ENCODE measurements at places on chromosomes 3 and 15. TPM values are rescaled to one million over a fixed set of nuclear protein-coding genes. Genes with fewer than 3 reads are reported as not detected.

EPHB1 gene
- 1.6 TPM for total RNA-seq

GRCh38 chr3:40593351-40593750 is 68.6 kb downstream of the ZNF621 start:
- no peak for DNase-seq

DNA sequence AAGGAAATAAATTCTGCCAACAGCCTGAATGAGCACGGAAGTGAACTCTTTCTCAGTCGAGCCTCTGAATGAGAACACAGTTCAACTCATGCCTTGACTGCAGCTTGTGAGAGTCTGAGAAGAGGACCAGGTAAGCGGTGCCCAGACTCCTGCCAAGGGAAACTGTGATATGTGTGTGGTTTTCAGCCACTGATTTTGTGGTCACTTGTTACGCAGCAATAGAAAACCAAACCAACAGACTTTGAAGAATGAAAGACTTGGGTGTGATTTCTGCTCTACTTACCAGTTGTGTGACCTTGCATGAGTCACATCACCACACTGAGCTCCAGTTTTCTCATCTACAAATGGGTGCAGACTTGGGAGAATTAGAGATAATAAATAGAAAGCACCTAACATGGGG is 30.6 kb upstream of the FAM107A start:
- DNase-seq = no peak

- DNase-seq = no peak
Observed at GRCh38 chr3:52848617-52849016, 13.8 kb upstream of the MUSTN1 start.

DNA sequence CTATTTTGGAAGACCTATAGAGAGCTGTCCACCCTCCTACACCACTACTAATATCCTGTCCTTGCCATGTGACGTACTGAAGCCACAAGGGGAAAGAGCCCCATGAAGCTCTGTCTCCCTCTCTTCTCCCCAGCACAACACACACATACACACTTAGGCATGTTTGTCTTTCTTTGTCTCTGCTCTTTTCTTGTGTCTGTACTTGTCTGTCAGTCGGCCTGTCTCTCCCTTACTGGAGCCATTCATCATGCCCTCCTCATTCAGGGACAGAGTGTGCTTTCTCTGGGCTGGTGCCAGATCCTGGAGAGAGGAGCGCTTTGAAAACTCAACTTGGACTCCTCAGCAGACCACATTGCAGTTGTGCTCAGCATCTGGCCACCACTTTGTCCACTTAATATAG is 47.6 kb downstream of the PSMD6 start:
- no peak for DNase-seq
